Mesenchymal stem cell (in vitro differentiated cells and primary cell): ENCODE measurements at places on chromosomes 12 and 14.

- H3K36me3 ChIP-seq: no peaks in the 10 kb centered on the region
- no peak overlapping the region for H3K27ac ChIP-seq
- no peak overlapping the region for H3K4me3 ChIP-seq
- DNase-seq: peak; percentile 44
- no peaks in the 10 kb centered on the region for H3K27me3 ChIP-seq
Measured at GRCh38 chr14:79483477-79484388, 727.6 kb downstream of the DIO2 start.

DNA sequence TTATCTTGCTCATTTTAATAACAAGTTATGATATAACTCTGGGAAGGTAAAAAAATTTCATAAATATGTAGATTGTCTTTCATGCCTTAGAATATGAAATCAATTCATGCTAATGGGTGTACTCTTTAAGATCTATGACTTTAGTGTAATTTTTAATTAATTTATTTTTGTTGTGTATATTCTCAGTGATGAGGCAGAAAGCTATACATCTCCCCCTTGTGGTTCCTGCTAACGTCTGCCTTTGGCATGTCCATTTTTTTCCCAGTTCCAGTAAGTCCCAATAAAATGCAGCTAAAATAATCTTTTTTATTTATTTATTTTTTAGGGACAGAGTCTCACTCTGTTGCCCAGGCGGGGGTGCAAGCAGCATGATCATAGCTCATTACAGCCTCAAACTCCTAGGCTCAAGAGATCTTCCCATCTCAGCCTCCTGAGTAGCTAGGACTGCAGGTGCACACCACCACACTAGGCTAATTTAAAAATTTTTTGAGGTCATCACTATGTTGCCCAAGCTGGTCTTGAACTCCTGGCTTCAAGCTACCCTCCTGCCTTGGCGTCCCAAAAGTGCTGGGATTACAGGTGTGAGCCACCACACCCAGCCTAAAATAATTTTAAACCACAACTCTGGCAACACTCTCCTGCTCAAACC is 3.3 kb upstream of the CHURC1 start:
- H3K4me3 ChIP-seq: no peak overlapping the region
- H3K36me3 ChIP-seq: no peaks in the 10 kb centered on the region
- H3K27ac ChIP-seq: no peak overlapping the region
- peaks cover 2% of the 10 kb centered on the region for H3K4me1 ChIP-seq
- DNase-seq: peak; percentile 63

DNA sequence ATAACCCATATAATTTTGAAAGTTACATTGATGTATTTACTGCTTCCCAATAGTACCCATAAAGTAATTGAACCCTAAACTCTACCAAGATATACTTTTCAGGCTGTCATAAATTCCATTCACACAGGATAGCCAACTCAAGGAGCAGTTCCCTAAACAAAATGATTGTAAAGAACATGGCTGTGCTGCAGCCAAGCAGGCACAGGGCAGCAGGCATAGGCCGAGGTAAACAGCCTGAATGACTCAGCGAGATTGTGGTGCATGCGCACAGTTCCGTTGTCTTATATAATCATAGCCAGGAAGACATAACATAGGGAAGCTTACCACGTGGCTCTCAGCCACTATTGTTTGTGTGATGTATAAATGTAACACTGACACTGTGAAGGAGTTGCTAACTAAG is 344.9 kb downstream of the FSCB start:
- no peaks in the 10 kb centered on the region for H3K27me3 ChIP-seq
- no peak overlapping the region for H3K4me3 ChIP-seq
- no peaks in the 10 kb centered on the region for H3K36me3 ChIP-seq
- H3K27ac ChIP-seq: no peak overlapping the region

- H3K36me3 ChIP-seq: no peaks in the 10 kb centered on the region
- peaks cover 2% of the 10 kb centered on the region for H3K4me1 ChIP-seq
Measured at GRCh38 chr12:19185262-19185929, 55.9 kb downstream of the PLEKHA5 start.

- H3K36me3 ChIP-seq: no peaks in the 10 kb centered on the region
- peak overlapping the region; percentile 78 for H3K27ac ChIP-seq
- peaks cover 11% of the 10 kb centered on the region for H3K4me1 ChIP-seq
Measured at GRCh38 chr14:75295061-75295461, 16.4 kb downstream of the FOS start.

DNA sequence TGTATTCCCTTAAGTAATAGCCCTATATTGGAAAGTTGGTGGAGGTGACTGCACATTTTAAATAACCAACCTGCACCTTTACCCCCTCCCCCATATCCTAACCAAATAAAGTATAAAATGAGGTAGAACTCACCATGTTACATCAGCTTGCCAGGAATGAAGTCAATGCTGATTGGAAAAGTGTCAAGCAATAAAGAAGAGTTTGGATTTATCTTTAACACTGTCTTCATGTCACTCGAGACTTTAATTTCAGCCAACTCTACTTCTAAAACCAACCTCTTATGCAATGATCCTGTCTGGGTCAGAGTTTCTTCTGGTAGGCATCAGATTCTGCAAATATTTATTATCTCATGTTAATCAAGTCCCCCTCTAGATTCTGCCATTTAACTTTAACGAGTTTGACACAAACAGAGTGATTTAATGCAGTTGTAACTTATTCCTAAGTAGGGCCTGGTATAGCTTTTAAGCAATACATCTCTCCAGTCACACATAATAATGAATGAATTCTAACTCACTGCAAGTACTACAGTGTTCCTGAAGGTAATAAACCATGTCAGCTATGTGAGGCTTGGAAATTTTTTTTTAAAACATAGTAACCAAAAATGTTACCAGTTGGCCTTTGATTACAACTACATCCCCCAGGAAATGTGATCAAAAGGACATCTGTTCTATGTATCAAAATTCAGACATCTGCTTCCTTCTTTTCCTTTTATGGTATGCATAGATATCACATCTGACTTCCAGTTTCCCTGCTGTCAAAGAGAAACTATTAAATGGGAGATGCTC is 98.7 kb downstream of the ERGIC2 start:
- H3K4me1 ChIP-seq: no peaks in the 10 kb centered on the region
- DNase-seq: peak; percentile 39
- H3K36me3 ChIP-seq: no peaks in the 10 kb centered on the region
- H3K27me3 ChIP-seq: no peaks in the 10 kb centered on the region

DNA sequence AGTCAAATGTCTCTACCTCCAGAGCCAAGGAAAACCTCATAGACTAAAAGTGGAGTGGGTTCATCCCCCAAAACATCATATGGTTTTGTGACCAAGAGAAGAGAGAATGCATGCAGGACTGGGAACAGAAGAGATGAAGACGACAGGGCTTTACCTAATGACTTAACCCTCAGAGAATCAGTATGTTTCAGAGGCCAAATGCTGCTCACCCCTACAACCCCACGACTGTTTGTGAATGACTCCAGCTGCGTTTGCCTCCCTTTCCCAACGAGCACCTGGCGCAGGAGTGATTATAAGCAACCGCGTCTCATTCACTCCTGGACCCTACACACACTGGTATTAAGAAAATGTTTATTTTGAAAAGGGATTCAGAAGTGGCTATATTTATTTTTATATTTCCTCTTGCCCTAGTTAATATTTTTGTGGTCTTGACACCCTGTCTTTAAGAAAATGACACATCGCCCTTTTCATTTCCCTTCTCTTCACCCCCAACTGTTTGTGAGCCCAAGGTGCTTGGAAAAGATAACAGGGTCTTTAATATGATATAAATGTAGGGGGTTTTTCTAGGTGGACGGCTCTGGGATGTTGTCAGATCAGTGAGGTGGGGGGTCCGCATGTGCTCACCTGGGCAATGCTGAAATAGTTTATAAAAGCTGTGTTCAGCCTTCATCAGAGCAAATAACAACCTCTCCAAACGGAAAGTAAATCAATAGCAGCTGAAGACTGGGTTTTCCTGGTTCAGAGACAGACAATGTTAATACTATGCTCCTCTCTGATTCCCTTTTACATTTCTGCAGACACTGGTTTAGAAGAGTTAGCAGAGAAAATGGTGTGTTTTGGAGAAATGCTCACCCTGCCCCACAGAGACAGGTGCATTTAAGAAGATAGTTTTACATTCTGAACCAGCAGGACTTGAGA is 77.7 kb downstream of the SLC15A4 start:
- H3K27ac ChIP-seq: no peak overlapping the region
- no peak overlapping the region for H3K4me3 ChIP-seq
- H3K36me3 ChIP-seq: no peaks in the 10 kb centered on the region
- H3K27me3 ChIP-seq: peaks cover 8% of the 10 kb centered on the region
- DNase-seq: no peak

- no peaks in the 10 kb centered on the region for H3K4me1 ChIP-seq
- no peaks in the 10 kb centered on the region for H3K27me3 ChIP-seq
- no peak for DNase-seq
- no peak overlapping the region for H3K4me3 ChIP-seq
- H3K36me3 ChIP-seq: no peaks in the 10 kb centered on the region
- no peak overlapping the region for H3K27ac ChIP-seq
Measured at GRCh38 chr12:40444174-40444573, 219.4 kb downstream of the LRRK2 start.

DNA sequence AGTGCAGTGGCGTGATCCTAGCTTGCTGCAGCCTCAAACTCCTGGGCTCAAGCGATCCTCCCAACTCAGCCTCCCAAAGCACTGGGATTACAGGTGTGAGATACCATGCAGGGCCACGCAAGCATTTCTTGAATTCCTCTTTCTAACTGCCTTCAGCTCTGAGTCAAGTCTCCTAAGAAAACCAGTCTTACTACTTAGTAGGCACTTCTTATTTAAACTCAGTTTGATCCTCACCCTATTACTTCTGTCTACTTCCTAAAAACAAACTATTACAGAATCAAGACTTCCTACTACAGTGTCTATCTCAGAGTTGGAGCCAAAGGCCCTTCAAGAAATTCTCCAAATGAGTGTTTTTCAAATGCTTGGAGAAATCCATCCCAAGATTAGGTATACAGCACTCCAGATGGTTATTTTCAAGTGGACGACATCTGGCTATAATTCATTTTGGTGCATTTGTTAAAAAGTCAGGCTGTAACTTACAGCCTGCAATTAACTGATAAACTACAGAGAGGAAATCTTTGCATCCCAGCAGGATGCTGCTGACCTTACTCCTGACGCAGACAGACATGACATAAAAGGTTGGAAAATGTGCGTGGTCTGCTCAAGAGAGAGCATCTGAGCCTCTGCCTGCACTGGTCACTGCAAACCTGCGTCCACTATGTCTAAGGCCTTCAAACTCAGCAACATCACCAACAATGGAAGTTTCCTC is 34.7 kb downstream of the SSH1 start:
- peaks cover 36% of the 10 kb centered on the region for H3K4me1 ChIP-seq
- DNase-seq: peak; percentile 89
- H3K36me3 ChIP-seq: peaks cover 60% of the 10 kb centered on the region
- no peaks in the 10 kb centered on the region for H3K27me3 ChIP-seq
- no peak overlapping the region for H3K4me3 ChIP-seq

DNA sequence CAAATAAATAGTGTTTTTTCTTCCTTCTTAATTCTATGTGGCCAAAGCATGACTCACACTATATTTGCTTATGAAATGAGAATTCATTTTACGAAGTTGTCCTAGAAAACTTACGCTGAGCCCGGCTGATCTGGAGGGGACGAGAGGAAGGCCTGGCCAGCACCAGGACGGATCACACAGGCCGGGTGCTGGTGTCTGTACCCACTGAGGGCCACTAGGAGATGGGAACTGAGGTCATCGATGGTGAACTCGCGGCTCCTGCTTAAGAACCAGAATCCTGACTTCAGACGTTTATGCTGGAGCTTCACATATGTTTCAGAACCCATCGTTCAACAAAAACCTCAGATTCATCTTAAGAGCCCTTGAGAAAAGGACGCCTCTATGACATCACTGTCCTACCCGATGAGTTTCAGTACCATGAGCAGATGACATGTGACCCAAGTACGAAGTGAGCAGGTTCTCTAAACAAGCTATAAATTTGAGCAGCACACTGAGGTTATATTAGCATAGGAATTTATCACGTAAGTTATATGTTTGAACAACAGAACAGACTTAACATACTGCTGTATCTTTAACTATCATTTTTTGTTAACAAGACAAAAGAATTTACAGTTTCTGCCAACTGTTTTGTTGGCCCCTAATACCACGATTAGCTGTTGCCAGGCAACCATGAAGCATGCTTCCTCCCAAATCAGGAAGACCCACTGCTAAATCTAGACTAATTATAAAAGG is 111.9 kb downstream of the FOXN3 start:
- peaks cover 3% of the 10 kb centered on the region for H3K36me3 ChIP-seq
- H3K4me1 ChIP-seq: peaks cover 22% of the 10 kb centered on the region

DNA sequence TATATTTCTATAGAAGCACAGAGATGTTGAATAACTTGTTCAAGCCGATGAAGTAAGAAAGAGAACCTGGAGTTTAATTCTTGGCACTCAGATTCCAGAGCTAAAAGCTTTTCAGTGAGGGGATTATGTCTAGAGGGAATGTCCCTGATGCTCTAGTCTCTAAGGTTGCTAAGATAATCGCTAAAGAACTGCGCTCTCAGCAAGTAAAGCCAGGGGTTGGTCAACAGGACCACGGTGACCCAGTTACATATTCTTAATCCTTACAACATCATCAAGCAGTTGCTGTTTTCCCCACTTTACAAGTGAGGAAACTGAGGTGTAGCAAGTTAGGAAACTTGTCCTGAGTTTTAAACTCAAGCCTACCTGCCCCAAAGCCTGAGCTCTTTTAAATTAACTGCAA is 110.8 kb downstream of the DAD1 start:
- H3K4me1 ChIP-seq: peaks cover 4% of the 10 kb centered on the region
- no peak overlapping the region for H3K4me3 ChIP-seq
- DNase-seq: no peak
- H3K36me3 ChIP-seq: no peaks in the 10 kb centered on the region
- no peak overlapping the region for H3K27ac ChIP-seq
- peaks cover 65% of the 10 kb centered on the region for H3K27me3 ChIP-seq

DNA sequence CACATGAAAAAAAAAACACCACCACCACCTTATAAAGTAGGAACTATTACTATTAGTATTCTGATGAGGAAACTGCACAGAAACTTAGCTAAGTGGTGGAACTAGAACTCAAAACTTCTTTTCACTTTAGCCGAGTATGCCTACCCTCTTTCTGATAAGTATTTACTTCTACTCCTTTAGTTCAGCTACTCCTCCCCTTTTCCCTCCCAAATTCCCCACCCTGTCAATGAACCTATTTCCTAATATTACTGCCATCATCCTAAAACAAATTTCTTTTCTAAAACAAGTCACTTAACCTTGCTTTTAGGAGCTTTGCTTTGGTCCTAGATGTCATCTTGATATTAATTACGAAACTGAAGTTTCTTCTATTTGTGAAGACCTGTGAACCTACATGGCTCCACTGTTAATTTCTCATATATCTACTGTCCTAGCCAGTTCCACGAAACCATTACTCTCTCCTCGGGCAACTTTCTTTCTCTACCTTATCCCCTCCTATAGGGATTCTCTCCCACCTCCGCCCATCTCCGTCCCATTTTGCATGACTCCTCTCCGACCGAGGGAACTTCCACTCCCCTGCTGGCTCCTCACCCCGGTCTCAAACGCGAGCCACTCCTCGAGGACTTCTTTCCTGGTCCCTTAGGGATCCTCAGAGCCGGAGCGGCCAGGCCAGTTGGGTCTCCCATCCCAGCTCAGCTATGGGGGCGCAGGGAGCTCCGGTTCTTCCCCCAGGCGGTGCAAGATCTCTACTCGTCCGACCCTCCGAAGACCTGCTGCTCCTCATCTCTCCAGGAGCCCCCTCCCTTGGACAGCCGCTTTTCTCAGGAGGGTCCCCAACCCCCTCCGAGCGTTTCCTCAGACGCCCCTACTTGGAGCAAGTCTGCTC is 1.1 kb downstream of the NUMB start:
- H3K4me3 ChIP-seq: peak overlapping the region; percentile 95
- peak; percentile 71 for DNase-seq
- no peaks in the 10 kb centered on the region for H3K27me3 ChIP-seq
- H3K27ac ChIP-seq: peak overlapping the region; percentile 79
- H3K4me1 ChIP-seq: no peaks in the 10 kb centered on the region
